ENCODE measurements at places on chromosomes 1 and 21.

DNA sequence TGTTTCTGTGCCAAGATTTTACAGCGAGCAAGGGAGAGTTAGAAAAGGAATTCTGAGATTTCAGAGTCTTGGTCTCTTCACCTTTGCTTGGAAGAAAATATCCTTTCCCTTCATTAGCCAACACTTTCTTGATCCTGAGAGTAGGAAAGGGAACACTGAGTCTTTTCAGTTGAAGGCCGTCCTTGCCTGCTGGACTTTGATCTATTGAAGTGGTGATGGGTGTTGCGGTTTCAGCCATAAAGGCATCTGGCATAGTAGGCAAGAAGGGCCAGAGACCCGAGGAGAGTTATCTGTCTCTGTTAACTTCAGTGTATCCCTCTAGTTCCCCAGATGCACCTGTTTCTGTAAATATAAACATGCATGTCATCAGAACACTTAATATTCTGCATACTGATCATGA, 9.7 kb downstream of the SELE start:
- no peak for DNase-seq

DNA sequence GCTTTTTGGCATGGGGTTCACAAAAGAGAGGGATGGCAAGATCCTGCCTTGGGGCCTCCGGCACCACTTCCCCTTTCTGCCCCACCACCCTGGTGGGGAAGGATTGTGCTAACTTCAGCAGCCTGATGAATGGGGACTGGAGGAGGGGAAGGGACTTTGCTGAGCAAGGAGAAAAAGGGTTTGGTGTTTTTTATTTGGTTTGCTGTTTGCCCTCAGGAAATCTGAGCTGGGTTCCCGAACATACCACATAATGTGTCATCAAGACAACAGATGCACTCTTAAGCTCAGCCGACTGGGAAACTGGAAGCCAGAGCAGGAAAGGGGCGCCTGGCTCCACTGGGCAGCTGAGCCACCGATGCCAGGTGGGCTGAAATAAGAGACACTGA, 19.8 kb downstream of the OLFML2B start:
- DNase-seq = peak; percentile 70

DNA sequence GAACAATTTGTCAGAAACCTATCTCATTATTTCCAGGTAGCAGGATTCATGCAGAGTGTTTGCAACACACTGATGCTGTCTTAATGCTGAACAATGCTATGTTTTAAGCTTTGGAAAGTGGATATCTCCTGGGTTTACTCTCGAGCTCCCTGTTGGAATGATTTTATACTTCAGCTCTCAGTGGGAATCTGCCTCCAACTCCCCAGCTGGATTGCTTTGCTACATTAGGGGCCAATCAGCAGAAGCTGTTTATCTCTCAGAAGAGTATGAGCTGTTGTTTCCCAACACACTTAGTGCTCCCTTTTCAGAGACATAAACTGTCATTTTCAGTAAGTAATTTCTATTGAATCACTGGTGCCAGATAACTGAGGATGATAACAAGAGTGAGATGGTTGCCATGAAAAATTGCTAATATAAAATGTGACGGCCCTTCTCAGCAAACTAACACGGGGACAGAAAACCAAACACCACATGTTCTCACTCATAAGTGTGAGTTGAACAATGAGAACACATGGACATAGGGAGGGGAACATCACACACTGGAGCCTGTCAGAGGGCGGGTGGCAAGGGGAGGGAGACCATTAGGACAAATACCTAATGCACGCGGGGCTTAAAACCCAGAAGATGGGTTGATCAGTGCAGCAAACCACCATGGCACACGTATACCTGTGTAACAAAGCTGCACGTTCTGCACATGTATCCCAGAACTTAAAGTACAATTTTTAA, 265.9 kb upstream of the RUNX1 start:
- no peak for DNase-seq

DNA sequence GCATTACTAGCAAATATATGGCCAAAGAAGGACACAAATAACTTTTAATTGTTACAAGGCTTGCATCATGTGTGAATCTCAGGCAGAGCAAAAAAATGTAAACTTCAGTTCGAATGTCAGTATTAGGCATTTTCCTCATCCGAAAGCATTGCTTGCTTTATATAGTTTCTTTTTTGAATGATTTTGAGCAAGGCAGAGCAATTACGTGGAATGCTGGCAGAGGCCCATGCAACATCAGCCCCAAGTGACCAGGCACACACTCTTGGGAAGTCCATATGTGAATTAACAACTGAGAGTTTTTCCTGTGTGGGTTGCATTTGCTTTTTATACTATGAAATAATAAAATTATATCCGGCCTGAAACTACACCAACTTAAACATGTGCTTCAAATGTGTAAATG, 274.8 kb downstream of the PTPRC start:
- peak; percentile 15 for DNase-seq

- no peak for DNase-seq
Observed at GRCh38 chr1:192892934-192893333, 84.1 kb downstream of the RGS2 start.

- peak; percentile 44 for DNase-seq
Observed at GRCh38 chr1:156140879-156141707, 12.3 kb upstream of the SEMA4A start.

- no peak for DNase-seq
Observed at GRCh38 chr1:245241526-245242130, 86.8 kb downstream of the KIF26B start.

- no peak for DNase-seq
Observed at GRCh38 chr1:78301141-78301540, 189.6 kb upstream of the PTGFR start.

GRCh38 chr1:111648806-111649205, 29.2 kb downstream of the RAP1A start:
- no peak for DNase-seq

DNA sequence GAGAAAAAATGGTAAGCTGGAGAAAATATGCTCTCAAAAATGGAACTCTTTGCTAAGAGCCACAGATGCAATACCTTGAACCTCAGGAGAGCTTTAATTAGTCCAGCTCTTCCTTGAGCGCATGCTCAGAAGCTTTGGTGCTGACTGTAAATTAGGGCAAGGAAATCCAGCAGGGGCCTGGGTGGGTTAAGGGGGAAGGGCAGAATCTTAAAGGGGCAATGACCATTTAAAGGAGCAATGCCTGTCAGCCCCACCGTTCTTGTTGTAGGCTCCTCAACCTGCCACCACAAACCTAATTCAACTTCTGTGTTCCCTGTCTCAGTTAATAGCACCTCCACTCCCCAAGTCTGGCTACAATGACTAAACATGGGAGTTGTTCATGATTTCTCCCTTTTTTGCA, 6.8 kb upstream of the SLC22A15 start:
- no peak for DNase-seq

DNA sequence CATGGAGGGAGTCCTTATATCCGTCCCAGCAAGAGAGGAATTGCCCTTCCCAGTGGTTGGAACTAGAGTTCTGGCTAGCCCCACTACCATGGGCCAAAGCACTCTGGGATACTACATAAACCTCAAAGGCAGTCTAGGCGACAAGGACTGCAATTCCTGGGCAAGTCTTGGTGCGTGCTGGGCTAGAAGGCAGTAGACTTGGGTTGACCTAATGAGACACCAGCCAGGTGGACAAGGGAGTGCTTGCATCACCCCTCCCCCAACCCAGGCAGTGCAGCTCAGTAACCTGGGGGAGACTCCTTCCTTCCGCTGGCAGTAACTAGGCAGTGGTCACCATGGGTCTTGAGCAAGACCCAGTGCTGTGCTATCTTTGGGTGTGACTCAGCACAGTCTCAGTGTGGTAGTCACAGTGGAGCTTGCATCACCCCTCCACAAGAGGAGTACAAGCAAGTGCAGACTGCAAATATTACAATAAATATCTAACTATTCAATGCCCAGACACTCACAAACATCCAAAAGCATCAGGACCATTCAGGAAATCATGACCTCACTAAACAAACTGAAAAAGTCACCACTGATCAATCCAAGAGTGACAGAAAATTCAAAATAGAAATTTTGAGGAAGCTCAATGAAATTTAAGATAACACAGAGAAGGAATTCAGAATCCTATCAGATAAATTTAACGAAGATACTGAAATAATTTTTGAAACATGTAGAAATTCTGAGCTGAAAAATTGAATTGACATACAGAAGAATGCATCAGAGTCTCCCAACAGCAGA, 84.7 kb upstream of the LYPLAL1 start:
- DNase-seq = peak; percentile 60

- DNase-seq = no peak
Observed at GRCh38 chr1:219928791-219929118, 398 bp upstream of the SLC30A10 start.

GRCh38 chr1:181651276-181651675, 168.0 kb downstream of the CACNA1E start:
- no peak for DNase-seq

DNA sequence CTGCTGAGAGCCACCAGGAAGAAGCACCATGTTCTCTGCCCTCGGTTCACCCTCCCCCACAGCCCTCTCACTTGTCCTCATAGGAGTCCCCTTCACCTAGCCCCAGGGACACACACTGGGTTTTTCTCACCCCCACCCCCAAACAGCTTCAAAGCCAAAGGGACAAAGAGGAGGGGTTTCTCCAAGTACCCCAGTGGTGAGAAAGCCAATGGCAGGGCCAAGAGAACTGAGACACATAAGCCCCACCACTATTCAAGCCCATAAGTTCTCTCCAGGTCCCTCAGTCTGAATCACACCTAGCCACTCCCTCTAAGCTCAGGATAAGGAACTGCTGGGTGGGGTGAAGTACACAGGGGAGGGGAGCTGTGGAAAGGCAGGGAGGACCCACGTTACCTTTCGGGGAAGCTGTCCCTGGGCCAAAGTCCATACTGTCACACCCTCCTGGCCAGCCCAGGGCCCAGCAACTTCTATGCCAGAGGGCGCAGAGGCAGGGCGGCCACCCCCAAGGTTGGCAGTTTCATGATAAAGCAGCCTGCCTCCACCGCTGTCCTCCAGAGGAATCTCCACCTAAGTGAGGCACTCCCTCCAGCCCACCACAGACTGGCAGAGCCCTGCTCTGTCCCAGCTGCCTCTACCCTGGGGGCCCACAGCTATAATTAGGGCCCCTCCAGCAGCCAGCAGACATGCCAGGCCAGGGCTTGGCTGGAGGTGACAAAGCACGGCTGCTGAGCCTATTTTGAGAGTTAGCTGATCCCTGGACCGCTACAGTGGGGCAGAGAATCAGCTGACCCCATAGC, 39.0 kb upstream of the PPP1R15B start:
- no peak for DNase-seq

- peak; percentile 67 for DNase-seq
Observed at GRCh38 chr1:26996024-26996423, 2.5 kb downstream of the TRNP1 start.

DNA sequence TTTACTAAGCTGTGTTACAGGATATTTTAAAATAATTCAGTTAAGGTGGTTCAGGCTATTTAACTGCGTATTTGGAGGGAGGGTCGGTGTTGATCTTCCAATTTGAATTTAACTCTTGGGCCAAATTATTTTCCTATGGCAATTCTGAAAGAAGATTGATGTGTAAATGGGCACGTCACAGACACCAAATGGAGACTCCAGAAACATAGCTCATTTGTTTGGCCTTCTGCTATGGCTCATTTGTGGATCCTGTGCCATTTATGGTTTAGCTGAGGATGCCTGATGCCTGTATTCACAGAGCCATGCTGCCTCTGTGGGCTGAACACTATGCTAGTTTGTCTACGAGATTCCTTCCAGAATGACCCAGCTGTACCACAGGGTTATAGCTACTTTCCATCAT, 70.6 kb downstream of the PTGER3 start:
- no peak for DNase-seq

GRCh38 chr21:46124926-46125845, 27.3 kb downstream of the COL6A2 start:
- DNase-seq = no peak

- no peak for DNase-seq
Observed at GRCh38 chr21:45846373-45847160, 135.0 kb upstream of the COL6A1 start.

DNA sequence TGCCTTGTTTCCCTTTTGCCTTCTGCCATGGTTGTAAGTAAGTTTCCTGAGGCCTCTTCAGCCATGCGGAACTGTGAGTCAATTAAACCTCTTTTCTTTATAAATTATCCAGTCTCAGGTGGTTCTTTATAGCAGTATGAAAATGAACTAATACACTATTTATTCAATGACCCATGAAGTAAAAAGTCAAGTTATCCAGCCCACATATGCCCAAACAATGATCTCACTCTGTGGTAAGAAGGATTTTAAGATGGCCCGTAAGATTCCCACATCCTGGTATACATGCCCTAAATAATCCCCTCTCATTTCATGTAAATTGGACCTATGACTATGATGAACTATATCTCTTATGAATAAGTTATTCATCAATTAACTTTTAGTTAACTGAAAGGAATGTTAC, 1008.3 kb upstream of the B3GALT2 start:
- DNase-seq = no peak

DNA sequence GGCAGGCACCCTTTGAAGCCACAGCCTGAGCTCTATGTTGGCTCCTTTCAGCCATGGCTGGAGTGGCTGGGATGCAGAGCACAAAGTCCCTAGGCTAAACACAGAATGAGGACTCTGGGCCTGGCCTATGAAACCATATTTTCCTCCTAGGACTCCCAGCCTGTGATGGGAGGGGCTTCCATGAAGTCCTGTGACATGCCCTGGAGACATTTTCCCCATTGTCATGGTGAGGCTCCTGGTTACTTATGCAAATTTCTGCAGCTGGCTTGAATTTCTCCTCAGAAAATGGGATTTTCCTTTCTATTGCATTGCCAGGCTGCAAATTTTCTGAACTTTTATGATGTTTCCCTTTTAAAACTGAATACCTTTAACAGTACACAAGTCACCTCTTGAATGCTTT, 61.3 kb downstream of the VCAM1 start:
- no peak for DNase-seq

DNA sequence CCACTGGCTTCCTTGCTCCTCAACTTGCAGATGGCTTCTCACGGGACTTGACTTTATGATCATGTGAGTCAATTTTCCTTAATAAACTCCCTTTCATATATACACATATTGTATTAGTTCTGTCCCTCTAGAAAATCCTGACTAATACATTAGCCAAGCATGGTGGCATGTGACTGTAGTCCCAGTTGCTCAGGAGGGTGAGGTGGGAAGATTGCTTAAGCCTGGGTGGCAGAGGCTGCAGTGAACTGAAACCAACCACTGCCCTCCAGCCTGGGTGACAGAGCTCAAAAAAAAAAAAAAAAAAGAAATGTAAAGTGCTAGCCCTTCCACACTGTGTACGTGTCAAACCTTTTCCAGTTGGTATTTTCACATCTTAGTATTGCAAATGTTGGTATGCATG, 857.0 kb downstream of the LTN1 start:
- no peak for DNase-seq

DNA sequence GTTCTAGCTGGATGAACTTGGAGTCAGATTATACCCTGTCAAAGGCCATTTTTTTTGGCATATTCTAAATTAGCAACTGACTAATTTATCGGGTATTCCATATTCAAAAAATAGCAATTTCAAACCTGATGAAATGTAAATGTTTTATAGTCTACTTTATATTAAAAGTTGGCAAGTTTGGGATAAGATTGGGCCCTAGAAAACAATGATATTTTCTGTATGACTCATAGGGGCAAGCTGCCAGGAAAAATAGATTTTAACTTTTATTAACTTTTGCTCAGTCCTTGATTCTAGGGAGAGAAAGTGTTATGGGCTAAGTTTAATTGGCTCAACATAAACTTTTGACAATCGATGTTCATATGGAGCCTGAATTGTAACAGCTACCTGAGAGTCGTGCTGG, 576.9 kb upstream of the B3GALT2 start:
- no peak for DNase-seq

All from AG08396 (cell line).